NCI-H1417 (cell line): ENCODE measurements at places on chromosomes 2 and 18.

- DNase-seq = no peak
These were observed 66.7 kb downstream of the TMEM18 start for GRCh38 chr2:610491-610890.

GRCh38 chr18:9707381-9708056, 582 bp upstream of the RAB31 start:
- no peak for DNase-seq

GRCh38 chr2:227183657-227184367, 19.4 kb downstream of the COL4A3 start:
- no peak for DNase-seq

DNA sequence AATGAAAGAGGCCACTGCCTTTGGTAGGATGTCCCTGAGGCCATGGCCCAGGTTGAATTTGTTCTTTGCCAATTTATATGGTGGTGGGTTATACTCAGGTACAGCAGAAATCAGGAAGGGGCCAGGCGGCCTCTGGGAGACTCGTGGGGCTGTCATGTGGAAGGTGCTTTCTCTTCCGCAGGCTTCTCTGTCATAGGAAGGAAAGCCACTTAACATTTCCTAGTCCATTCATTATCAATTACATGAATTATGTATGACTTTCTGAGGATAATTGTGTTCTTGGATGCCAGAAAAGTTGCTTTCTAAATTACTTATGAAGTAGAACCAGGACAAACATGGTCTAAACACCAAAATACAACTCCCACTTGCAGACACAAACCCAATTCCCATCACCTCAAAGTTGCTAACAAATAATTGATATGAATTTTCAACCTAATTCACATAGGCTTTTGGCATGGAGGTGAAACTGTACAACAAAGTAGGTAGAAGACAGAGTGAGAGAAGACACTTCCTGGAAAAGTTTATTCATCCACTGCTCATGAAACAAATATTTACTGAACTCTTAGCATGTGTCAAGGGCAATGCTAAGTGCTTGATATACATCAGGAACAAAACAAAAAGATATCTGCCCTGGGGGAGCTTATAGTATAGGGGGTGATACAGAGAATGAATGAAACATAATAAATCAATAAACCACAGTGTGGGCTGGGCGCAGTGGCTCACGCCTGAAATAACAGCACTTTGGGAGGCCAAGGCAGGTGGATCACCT, 50.5 kb upstream of the CHMP1B start:
- no peak for DNase-seq

- DNase-seq = no peak
These were observed 171.6 kb downstream of the IKZF2 start for GRCh38 chr2:212979799-212980198.

DNA sequence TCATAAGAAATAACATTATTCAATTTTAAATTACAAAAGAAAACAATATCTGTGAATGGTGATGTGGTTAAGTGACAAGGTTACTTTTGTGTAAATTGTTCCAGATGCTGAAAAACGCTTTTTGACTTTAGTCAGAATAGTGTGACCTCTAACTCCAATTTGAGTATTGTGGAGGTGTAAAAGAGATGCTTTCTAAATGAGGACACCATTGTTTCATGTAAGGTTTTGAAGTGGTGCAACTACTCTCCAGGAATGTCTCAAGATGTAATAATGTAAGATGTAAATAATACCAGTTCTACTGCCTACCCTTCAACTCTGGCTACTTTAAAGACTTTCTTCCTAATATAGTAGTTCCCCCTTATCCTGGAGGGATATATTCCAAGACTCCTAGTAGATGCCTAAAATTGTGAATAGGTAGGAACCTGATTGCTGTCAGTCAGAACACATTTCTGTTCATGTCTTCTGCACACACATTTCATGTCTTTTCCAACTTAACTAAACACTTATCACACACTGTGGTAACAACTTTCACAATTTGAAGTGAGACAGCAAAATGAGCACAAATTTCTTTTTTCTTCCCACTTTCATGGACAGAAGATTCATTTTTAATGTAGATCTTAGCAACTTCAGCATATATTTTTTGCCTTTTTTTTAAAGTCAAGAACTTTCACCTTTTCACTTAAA, 39.1 kb upstream of the PPP1R1C start:
- no peak for DNase-seq

- no peak for DNase-seq
These were observed 169.2 kb downstream of the LNPK start for GRCh38 chr2:175832866-175833265.

GRCh38 chr2:42648796-42649195, 80.4 kb downstream of the MTA3 start:
- DNase-seq = no peak

DNA sequence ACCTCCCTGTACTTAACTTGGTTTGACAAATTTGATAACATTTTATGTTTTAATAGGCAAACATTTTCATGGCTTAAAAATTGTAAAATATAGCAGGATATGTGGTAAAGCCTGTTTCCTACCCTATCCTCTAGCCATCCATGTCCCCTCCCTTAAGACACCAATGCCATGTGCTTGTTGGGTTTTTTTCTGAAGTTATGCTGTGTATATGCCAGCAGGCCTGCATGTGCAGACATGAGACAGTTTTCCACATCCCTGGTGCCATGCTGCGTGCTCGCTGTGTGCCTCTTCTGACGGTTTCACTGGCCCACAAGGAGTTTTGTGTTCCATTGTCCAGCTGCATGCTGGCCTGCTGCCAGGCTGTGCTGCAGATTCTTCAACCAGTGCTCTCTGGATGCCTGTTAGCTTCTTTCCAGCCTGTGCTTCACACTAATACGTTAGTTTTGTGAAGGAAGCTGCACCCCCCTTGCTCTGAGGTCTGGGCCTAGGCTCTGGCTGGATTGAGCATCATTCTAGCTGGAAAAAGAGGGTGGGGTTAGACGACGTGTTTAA, 16.9 kb downstream of the INPP4A start:
- DNase-seq = no peak

DNA sequence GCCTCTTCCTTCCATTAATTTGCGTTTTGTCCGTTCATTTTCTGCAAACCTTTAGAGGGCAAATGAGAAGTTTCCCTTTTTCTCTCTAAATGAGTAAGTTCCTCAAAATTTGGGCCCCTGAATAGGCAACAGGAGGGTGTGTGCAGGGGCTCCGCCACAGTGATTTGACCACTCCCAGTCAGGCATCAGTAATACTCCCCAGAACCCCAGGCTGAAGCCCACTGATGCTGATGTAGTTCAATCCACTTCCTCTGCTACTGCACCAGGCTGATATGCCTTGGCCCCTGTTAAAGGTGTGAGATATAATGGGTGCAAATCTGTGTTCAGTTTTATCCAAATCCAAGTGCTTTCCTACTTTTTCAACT, 1150.0 kb downstream of the RPIA start:
- DNase-seq = no peak

GRCh38 chr2:233679196-233679595, 2.5 kb upstream of the UGT1A7 start:
- DNase-seq = no peak

DNA sequence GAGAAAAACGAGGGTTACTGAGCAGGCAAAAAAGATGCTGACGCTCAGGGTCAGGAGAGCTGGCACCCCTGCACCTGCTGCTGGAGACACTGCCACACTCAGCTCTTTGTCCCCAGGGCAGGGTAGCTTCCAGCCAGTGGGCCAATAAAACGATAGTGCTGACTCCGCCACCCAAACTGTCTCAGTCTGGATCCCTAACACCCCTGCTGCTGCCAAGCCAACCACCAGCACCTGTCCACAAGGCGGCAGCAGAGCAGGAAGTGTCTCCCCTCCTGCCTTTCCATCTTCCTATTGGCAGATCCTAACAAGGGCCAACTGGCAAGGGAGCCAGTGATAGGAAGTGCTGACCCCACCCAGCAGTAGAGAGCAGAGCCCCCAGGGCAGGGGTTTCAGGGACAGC, 531.5 kb upstream of the SALL3 start:
- no peak for DNase-seq

DNA sequence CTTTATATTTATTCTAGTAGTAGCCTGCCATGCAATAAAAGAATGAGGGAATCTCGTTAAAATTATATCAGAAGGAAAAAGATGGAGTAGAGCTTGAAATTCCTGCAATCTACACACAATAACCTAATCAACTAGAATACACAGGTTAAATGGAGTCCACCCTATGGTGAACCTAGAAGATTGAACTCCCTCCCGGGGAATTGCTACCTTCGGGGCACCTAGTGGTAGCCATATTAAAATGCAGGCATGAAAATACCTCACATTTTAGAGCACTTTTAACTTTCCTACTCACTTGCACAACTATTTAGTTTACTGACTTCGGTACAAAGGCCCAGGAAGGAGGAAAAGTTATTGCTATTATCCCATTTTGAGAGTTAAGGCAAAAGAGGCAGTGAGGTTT, 174.5 kb downstream of the SS18 start:
- DNase-seq = no peak

GRCh38 chr2:61017003-61017555, 441 bp upstream of the PEX13 start:
- DNase-seq = peak; percentile 91

DNA sequence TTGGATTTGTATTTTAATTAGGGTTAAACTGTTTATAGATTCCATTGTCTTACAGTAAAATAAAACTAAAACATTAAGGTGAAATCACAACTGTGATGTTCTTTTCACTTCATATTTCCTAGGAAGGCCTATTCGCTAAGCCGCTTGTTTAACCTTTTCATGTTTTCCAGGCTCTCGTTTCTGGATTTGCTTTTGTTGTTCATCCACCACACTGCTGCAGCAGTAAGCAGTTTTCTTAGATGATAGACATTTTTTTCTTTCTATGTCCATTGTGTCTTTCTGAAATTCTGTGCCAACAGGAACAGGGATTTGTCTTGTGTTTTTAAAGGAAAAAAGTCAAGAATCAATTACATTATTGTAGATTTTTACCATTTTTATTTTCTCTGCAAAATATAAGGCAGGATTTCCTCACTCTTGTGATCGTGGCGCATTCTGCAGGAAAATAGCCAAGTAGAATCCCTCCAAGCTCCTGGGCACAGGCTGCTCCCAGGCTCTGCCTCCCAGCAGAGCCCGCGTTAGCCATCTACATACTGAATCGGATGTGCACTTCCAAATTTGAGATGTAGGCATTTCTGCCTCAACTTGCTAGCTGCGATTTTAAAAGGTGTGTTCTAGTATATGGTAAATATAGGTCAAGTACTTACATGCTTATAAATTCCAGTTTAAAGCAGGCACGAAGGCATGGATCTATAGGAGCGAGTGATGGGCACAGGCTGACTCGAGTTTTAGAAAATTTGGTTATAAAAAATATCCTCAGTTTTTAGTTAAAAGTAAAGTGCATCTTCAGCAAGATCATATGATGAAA, 10.2 kb downstream of the TSHZ1 start:
- peak; percentile 52 for DNase-seq

DNA sequence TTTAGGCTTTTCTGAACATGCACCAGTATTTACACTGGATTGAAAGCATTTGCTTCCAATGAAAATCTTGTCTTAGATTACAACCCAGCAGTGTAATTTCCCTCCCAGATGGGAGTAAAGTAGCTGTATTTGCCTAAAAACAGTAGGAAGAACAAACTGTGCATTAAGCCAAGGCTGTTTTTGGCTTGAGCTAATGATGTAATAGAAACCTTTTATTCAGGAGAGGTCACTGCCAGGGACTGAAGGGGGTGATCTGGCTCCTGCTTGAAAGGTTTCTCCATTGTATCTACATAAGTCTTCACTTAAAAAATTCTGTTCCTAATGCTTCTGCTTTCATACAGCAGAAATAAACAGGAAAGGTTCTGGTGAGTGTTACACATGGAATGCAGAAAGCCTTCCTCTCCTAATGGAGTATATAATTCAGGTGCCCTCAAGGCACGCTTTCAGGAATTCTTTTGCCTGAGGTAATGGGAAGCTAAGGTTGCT, 74.4 kb downstream of the MEIS1 start:
- DNase-seq = no peak

DNA sequence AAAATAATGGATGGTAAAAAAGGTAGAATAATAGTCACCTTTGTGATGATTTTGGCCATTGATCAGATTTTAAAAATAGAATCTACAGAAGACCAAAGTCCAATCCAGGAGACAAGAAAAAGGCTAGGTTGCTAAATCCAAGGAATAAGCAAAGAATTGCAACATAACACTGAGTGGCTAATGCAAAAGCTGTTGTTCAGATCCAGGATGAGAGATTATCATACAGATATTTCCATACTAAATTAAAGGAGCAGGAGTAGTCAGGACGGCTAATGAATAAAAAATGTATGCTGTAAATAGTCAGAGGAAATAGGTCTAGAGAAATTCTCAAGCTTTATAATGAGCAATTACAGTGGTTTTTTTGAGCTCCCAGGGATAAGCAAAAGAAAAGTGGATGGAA, 745.9 kb upstream of the ACVR2A start:
- DNase-seq = no peak

DNA sequence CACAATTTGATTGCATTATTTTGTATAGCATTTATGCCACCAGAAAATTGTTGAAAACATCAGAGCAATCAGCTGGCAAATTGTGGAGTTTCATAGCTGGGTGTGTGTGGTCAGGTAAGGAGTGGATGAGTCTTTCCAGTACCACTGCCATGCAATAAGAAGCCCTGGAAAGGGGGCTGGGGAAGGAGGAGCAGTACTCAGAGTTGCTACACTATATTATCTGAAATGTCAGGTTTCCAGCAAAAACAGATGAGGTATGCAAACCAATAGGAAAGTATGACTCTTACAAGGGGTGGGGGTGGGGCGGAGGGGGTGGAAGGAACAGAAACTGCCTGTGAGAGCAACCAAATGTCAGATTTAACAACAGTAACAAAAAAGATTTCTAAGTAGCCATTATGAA, 112.2 kb downstream of the SOS1 start:
- no peak for DNase-seq

- no peak for DNase-seq
These were observed 6.1 kb downstream of the AFF3 start for GRCh38 chr2:100136310-100136709.

DNA sequence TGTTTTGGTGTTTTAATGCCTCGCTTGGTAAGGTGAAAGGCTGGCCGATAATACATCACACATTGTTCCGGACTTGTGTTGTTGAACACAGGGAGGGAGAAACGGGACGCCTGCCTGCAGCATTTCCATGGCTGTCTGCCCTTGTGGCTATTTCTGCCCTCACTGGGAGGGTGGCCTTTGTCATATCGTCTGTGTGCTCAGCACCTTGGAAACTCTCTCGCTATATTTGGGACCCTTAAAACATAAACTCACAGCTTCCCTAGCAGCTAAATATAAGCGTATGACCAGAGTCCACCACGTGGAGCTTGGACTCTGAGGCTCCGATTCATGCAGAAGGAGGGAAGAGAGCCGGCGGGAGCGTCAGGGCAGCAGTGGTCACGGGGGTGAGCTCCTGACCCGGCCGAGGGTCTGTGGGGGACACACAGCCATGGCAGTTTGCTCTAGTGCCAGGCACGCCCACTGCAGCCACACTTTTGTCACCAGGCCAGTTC, 111.7 kb downstream of the SH3BP4 start:
- DNase-seq = no peak

GRCh38 chr2:88832311-88832991, 141.0 kb downstream of the RPIA start:
- DNase-seq = no peak

- DNase-seq = no peak
These were observed 48.2 kb downstream of the CRIM1 start for GRCh38 chr2:36403675-36404230.
